ENCODE measurements at places on chromosomes 6 and 20.

DNA sequence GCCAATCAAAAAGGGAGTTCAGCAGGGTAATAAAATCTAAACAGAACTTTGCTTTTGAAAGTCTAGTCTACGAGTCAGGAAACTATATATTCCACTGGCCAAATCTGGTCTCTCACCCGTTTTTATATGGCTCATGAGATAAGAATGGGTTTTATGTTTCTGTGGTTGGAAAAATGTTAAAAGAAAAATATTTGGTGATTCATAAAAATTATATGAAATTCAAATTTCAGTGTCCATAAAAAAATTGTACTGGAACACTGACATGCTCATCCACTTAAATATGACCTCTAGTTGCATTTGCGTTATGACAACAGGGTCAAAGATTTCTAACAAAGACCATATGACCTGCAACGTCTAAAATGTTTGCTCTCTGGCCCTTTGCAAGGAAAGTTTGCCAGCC lies 22.3 kb upstream of the LAMP5 start:
- DNase-seq, result no peak

- DNase-seq, result no peak
These were observed 106.4 kb downstream of the SCP2D1 start for GRCh38 chr20:18919996-18920395.

GRCh38 chr6:506920-507622 lies 115.5 kb downstream of the IRF4 start:
- DNase-seq, result no peak

DNA sequence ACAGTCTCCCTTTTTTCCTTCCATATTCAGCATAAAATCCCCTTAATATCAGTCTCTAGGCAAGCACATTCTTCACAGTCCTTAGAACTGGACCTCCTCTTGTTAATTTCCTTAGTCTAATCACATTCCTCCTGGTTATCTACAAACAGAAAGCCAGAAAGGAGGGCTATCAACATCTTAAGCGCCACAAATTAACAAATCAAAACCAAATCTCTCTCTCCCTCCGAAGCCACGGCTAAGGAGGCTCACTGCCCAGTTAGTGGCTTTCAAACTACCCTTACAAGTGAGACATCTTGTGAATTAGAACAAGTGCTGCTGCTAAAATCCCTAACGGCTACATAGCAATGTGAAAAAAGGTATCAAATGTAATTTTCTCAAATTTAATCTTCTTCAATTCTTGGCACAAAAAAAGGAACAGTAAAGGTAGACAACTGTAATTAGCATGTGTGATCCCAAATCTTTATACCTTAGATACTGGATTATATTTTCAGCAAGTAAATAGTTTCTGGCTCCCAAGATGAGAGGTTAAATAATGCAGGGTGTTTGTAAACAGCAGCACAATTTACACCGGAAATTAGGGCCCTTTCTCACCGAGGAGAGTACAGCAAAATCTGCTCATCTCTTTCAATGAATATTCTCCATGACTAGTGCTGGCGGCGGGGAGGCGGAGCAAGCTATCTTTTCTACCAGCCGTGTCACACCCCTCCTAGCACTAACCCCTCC lies 1.4 kb upstream of the TRIM39 start:
- DNase-seq, result no peak

DNA sequence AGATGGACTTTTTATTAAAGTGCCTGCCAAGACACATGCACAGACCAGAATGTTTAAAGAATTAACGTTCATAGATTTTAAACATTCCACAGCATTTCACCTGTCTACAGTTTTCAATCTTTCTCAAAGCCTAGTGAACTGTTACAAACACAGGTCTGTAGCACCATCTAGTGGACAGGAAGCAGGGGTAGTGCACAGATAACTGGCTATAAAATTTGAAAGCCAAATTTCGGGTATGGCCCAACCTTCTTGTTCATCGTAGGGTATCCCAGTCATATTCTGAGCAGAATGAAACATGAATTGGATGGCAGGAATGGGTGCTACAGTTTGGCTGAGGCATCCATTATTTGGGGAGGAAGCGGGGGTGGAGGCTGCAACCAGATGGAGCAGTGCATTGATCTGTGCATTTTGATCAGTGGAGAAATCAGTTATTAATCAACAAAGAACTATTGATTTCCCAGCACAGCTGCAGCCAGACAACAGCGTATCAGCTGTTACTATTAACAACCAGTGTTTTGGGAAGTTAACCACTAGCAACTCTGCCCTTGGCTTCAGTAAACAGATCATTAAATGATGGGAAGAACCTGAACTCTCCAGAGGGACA lies 56.1 kb upstream of the B3GAT2 start:
- no peak for DNase-seq

DNA sequence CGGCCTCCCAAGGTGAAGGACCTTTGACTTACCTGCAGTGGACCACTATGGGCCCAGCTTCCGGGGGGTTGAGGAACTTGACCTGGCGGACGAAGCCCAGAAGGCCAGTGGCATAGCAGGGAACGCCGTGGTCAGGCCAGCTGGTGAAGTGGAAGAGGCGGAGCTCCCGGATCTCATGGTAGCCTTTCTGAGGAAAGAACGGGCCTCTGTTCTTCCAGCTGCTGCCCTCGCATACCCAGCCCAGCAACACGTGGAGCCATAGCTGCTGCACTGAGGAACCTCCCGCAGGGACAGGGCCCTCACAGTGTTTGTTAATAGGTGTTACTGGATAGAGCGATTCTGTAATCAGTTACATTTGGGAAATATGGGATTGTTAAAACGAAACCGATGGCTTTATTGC lies 492.1 kb upstream of the CHD6 start:
- no peak for DNase-seq

DNA sequence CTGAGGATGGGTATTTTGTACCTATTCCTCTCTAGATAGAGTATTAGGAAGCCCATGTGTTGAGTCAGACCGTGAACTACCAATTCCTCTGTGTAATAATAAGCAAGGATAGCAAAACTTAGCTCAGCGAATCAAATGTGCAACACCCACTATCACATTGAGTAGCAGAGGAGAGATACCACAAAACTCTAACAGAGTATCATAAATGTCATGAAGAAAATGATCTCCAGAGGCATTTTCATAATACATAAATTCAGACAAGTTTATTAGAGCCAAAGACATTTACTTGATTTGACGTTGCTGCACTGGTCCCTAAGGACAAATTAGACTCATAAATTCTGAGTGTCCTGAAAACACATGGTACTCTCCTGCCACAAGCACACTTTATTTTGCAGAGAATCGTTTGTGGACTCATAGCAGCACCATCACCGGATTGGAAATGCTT lies 245.2 kb downstream of the HAO1 start:
- no peak for DNase-seq

GRCh38 chr6:155832596-155832995 lies 377.0 kb upstream of the NOX3 start:
- DNase-seq, result no peak

- DNase-seq, result no peak
These were observed 174.0 kb downstream of the SYNE1 start for GRCh38 chr6:152463164-152463563.

GRCh38 chr6:65259059-65259458 lies 448.0 kb downstream of the EYS start:
- no peak for DNase-seq

Measured in keratinocyte (primary cell).